Central memory CD8-positive, alpha-beta T cell (primary cell): ENCODE measurements at places on chromosomes 2 and 18.

- DNase-seq: no peak
Measured at GRCh38 chr18:25350489-25351251, 1.3 kb downstream of the ZNF521 start.

DNA sequence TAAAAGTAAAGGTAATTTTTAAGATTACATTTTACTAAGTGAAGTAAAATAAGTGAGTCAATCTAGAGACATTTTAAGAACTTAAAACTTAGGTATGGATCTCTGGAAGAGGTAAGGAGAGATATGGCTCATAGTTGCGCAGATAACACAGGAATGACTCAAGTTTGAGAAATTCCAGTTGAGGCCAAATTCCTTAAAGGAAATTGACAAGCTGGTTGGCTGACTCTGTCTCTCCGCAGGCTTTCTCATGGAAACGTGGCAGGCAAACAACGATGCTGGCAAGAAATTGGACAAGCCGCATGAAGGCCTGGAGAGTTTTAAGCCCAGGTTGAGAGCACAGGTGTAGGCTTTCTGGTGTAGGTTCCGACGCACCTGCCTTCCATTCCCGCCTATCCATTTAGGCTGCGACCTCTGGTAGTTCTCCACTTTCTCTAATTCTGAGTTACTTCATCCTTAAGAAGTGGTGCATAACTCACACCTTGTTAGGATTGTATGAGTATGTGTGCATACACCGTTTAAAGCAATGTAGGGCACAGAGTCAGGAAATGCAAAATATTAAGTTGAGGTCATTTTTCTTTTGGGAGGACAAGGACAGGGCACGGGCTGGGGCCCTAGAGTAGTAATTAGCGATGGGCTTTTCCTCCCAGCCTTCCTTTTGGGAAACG is 589 bp upstream of the DAW1 start:
- no peak for DNase-seq

GRCh38 chr2:70974592-70974991 is 3.8 kb upstream of the ANKRD53 start:
- DNase-seq: no peak

DNA sequence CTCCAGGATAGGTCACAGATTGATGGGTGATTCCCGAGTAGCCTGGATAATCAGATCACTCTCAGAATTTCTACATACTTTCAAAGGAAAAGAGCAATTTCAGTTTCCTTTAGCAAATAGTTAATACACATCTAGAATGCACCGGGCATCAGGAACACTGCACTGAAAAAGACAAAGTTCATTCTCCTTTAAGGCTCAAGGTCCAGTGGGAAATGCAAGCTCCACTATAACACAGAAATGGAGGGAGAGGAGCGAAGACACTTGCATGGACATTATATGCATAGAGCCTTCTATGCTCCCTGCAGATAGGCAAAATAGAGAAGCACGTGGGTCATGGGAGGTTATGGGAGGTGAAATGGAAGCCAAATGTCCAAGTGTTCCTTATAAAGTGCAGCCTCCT is 49.1 kb downstream of the SLC9A4 start:
- DNase-seq: no peak
